ENCODE measurements at places on chromosomes 3 and 15.

DNA sequence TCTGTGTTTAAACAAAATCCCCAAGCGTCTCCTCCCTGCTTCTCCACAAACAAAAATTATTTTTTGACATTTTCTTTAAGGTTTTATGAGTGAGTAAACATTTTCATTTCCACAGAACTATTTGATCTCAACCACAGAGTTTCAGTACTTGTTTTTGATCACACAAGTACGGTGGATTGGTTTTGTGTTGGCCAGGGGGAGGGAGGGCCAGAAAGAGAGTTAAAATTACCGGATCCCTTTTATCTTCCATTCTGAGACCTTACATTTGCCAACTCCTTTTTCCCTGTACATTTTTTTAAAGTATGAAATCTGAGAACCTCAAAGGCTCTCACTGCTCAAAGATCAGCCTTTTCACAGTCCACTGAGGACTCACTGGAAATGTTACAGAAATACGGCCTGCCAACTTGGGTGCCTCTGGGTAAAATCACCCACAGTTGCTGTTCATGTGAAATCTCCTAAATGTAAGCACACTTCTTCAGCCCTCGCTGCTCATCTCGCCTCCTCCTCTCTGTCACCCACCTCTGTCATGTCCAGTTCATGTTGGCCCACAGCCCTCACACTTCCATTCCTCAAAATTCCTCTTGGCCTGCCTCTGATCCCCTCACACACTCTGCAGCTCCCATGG lies 1.7 kb downstream of the HOMER2 start:
- no peak for DNase-seq

DNA sequence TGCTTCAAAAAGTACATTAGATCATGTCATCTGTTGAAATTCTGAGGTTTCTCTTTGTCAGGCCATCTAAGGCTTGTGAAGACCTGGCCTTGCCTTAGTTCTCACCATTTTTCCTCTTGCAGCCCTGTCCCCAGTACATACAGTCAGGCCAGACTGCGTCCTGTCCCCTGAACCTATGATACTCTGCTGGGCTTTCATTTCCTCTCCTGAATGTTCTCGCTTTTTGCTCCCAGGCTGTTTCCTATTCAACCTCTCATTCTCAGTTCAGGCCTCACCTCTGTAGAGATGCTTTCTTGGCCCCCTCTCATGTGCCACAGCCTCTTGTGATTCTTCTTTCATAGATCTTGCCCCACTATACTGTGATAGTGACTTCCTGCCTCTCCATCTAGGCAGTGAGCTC lies 648.8 kb upstream of the KCNMB2 start:
- DNase-seq, result no peak

- no peak for DNase-seq
These were observed 36.8 kb downstream of the BTD start for GRCh38 chr3:15638193-15638890.

DNA sequence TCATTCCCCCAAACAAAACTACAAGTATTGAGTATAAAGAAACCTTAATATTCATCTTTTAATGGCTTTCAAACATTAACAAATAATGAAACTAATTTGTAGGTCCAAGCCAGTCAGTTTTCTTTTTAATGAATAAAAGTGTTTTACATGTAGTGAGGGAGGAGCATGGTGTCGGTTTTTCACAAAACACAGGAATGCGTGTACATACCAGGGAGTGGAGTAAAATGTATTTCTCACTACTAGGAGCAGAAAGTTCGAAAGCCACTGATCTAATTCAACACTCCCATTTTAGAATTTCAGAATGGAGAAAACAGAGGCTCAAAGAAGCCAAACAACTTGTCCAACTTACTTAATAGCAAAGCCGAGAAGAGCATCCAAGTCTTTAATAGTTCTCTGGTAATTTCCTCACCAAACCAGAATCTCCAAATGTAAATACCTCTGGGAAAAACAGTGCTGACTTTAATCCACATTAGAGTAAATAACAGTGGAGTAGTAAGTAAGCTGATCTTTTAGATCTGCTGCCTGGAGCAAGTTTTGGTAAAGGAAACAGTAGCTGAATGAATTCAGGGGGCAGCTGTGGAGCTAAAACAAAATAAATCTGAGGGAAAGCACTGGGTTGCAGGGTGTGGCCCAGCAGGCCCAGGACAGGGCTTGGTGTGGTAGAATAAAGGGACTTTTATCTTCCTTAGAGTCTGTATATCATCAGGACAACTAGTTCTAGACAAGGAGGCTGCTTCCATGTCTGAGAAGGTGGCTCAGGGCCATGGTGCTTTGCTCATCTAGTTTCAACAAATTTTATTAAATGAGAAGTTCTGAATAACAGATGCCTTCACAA lies 7.9 kb downstream of the ANP32A start:
- no peak for DNase-seq

DNA sequence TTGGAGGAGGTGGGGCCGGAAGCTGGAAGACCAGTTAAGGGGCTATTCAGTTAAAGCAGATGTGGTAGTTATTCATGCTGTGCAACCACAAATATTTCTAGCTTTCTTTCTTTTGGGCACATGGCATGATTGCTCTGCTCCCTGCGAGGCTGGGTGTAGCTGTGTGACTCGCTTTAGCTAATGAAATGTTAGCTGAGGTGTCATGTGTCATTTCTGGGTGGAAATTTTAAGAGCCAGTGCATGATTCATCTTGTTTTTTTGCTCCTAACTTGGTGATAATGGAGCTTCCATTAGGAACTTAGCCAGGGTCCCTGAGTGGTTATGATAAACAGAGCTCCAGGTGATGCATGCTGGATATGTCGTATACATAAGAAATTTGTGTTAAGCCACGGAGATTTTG lies 300.6 kb downstream of the SATB1 start:
- no peak for DNase-seq

DNA sequence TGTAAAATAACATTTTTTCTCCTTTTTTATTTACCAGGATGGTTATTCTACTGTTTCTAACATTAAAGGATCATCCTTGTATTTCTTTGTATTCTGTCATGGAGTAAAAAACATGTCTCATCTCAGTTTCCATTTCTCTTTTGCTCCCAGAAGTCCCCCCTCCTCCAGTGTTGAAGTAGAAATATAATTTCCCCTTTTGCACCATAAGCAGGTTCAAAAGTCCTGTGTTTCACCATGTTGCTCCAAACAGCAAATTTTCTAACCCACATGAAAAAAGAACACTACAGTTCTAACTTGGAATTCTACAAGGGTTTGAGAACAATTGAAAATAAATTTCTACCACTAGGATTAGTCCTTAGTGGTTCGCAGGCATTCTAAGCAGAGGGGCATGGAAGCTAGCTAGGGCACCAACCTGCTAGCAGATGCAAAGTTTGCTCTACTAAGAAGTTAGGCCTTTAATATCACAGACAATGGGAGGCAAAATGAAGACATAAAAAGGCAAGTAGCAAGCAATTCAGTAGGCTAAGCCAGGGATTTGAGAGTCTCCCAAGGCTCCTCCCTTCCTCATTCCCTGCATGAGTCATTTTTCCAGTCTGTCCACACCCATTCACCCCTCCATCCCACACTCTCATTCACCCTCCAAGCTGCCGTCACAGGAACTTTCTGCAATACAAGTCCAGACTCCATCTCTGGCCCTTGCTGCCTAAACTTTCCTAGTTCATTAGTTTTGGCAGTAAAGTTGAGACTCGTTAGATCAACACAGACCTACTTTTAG lies 2.3 kb upstream of the MBNL1 start:
- DNase-seq, result no peak

- DNase-seq, result no peak
These were observed 26.9 kb downstream of the GYG1 start for GRCh38 chr3:149018247-149018646.

GRCh38 chr3:71560665-71561064 lies 22.9 kb downstream of the FOXP1 start:
- no peak for DNase-seq

DNA sequence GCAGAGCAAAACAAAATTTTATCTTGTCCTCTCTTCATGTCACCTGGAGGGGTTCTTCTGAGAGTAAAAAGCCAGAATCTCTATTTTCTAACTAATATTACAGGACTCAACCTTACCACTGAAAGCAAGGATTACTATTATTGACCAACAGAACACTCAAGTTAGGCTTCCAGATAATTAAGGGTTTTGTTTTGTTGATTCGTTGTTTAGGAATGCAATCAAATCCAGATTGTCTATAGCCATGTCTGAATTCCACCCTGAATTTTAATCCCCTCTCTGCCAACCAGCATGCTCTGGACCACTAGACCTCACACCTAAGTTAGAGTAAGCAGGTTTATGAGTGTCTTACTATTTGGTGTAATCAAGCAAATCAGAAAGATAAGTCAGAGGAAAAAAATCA lies 90.7 kb downstream of the PEAK1 start:
- DNase-seq, result no peak

- DNase-seq, result no peak
These were observed 2.1 kb downstream of the EPHB1 start for GRCh38 chr3:134797057-134797740.

- DNase-seq, result no peak
These were observed 332.4 kb upstream of the IGF1R start for GRCh38 chr15:98315971-98316370.

- no peak for DNase-seq
These were observed 1.9 kb downstream of the TOPBP1 start for GRCh38 chr3:133659806-133660205.

DNA sequence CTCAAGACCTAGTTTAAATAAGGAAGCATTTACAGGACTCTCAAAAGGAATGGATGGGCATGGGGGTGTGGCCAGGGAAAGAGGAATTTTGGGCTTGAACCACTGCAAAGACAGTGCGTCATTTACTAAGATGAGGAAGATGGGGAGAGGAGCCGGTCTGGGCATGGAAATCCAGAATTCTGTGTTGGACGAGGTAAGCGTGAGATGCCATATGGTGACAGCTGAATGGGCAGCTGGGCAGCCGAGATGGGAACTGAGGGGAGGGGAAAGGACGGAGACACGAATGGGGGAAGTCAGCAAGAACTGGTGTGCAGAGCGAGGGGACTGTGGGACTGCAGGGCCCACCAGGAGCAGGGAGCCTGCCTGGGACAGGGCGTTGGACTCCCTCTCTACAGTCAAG lies 24.2 kb downstream of the TMEM44 start:
- no peak for DNase-seq

GRCh38 chr3:148289159-148289558 lies 408.5 kb upstream of the AGTR1 start:
- no peak for DNase-seq

DNA sequence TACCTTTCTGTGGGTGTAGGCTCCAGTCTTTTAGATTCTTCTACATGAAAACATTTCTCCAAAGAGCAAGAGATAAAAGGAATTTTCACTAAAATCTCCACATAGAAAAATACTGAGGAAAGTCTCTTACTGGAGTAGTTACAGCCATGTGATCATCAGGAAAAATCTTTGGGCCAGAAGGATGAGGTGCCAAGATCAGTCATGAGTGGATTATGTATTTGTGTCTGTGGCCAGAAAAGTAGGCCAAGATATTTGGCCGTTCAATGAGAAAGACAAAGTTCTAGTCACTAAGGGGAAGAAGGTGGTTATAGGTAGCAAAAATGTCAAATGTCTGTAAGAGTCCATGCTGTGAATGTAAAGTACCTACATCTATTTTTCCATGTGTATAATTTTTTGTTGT lies 339.3 kb downstream of the NSUN3 start:
- no peak for DNase-seq

GRCh38 chr15:30923429-30923828 lies 19.7 kb downstream of the FAN1 start:
- no peak for DNase-seq

DNA sequence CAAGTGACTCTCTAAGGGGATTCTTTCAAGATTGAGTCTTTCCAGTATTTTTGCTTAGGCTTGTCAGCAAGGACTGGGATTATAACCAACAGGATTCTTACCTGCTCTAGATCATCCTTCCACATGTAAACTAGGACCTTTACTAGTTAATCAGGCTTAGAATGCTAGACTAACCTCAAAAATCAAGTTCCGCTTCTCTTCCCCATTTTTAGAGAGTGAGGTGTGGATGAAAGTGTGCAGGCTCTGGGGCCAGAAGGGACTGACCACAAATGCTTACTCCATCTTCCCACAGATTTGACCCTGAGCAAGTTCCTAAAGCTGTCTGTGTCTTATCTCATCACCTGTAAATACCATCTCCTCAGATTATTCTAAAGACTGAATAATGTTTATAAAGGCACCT lies 89.5 kb upstream of the IL12A start:
- DNase-seq, result no peak

DNA sequence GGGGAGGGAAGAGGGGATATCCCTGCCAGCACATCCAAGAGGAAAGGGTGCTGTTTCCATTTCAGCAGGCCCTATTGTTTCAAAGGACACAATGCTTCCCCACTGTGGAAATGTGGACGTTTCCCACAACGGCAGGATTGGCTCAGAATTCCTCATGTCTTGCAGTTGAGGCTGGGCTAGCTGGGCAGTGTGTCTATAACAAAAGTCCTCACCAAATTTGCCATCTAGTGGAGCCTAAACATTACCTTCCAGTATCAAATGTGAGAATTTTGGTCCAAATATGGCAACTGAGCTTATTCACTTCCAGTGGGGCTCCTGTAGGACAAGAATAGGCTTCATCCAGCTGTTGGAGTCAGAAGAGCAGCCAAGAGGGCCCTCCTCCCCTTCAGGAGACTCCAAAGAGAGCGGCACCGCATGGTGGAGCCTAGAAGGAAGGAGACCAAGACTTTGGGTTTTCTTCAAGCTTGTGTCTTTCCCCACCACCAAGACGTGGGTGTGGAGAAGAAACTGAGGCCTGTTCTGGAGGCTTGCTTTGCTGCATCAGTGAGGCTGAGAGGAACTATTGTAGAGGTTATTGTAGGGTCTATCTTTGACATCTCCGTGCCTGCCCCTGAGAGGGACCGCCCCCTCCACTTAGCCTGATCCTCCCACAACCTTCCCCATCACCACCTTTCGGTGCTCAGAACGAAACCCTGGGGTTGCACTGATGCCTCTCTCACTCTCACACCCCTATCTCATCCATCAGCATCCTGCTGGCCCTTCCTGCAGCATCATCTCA lies 45.3 kb upstream of the SLCO2A1 start:
- no peak for DNase-seq

DNA sequence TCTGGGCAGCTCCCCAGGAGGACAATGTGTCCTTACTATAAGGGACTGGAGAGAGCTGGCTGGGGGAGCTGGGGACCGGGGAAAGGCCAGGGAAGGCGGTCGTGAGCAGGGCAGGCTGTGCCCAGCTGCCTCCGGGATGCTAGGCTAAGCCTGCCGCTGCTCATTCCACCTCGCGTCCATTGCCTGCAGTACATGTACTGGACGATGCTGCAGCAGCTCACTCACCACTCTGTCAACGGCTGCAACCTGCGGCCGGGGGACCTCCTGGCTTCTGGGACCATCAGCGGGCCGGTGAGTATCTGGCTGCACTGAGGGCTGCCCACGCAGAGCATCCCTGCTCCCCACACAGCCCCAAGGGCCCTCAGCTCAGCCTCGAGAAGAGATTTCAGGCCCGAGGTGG lies 27.1 kb downstream of the FAH start:
- DNase-seq, result no peak

GRCh38 chr3:172213200-172213599 lies 173.8 kb downstream of the FNDC3B start:
- no peak for DNase-seq

- DNase-seq, result no peak
These were observed 97.6 kb upstream of the PSMD6 start for GRCh38 chr3:64120876-64121275.

GRCh38 chr3:15159501-15160136 lies 46.4 kb upstream of the CAPN7 start:
- DNase-seq, result no peak

GRCh38 chr3:143349455-143349854 lies 229.9 kb downstream of the CHST2 start:
- no peak for DNase-seq
